Breast epithelium (tissue), 4 donors: ENCODE measurements at places on chromosomes 12 and 14.

- no peak for DNase-seq
Observed at GRCh38 chr14:59582845-59583509, 6.4 kb upstream of the CCDC175 start.

DNA sequence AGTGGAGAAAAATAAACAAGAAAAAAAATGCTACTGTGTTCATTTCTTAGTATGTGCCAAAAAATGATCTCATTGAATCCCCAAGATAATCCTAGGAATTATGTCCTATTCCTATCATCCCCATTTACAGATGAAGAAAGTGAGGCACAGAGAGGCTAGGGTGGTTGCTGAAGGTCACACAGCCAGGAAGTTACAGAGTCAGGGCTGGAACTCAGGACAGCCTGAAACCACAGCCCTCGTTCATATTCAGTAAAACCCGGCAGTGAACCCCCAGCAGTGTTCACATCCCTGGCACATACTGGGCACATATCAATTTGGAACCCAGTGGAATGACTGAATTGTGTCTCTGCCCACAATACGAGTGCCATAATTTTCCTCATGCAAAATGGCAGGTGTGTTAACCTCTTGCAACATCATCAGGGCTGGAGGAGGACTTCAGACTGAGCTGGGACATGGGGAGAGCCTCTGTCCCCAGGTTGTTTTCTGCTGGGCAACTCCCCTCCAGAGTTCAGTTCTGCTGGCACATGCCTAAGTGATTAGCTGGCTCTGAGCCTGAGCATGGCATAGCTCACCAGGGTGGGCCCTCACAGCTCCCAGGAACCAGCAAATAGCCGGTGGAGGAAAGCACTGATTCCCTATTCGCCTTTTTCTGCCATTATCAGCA lies 2.0 kb upstream of the PPP1CC start:
- DNase-seq, result no peak

- DNase-seq, result no peak
Observed at GRCh38 chr14:95832012-95832411, 44.6 kb upstream of the TUNAR start.

DNA sequence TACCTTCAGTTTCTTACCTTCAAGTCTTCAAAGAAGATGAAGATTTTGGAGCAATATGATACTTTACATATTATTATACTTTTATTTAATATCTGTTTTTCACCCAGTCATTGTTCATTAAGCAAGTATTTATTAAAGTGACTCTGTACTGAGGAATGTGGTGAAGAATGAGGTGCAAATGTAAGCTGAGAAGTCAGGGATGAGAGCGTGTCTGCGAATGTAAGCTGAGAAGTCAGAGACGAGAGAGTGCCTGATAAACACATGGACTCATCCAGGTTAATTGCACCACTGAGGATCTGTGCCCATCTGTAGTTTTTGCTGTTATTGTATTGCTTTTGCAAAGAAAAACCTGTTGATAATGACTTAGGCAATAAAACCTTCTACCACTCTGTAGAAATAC lies 211.9 kb upstream of the FAR2 start:
- DNase-seq, result no peak

GRCh38 chr14:64806202-64806861 lies 73.4 kb downstream of the SPTB start:
- no peak for DNase-seq

DNA sequence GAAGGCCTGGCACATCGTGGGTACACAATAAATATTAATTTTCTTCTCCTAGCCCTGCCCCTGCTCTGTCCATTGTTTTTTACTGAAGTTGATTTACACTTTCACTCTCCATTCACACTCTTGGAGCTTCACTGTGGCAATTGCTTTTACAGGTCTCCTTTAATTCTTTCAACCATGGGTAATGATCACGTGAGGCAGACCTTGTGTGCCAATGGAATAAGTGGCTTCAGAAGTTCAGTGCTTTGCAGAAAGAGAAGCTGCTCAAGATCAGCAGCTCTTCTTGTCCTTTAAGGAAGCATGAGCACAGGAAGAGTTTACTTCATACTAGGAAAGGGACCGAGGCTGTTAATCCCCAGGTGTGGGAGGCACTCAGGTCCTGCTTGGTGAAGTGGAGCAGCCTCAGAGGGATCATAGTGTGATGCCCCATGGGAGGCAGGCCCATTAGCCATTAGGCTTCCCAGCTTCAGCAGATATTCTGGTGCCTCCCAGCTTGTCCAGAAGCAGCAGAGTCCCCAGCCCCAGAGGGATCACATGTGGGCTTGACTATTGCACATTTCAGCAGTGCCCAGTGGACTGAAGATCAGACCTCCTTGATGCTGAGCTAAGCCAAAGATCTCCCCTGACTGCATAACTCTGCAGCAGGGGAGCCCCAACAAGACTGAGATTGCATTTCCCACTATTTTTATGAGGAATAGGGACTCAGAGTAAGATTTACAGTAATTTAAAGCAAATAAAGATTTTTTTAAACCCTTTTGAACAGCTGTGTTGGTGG lies 5.0 kb upstream of the SLC35F4 start:
- no peak for DNase-seq

DNA sequence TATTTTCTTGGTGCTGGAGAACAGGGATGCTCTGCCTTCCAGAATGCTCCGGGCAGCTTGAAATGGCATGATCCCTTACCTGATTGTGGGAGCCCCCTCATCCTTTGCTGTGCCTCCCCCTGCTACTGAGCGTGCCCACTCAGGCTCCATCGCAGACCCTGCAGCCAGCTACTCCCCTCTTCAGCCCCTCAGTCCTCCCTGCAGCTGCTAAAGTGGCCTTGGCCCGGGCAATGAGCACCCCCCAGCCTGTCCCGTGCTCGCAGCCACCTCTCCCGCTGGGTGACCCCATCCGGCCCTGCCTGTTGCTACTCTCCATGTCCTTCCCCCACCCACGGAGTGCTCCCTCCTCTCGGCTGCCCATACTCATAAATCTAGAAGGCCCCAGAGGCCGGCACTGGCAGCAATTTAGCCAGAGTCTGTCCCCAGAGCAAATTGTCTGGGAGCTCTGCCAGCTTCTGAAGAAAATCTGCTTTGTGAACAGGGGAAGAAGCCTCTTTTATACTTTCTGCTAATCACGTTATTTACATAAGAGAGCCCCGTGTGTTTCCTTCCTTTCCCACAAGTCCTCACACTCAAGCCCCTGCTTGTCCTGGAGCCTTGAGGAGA lies 143.7 kb upstream of the FRMD6 start:
- DNase-seq, result no peak
